ENCODE measurements at places on chromosomes 4 and X.

DNA sequence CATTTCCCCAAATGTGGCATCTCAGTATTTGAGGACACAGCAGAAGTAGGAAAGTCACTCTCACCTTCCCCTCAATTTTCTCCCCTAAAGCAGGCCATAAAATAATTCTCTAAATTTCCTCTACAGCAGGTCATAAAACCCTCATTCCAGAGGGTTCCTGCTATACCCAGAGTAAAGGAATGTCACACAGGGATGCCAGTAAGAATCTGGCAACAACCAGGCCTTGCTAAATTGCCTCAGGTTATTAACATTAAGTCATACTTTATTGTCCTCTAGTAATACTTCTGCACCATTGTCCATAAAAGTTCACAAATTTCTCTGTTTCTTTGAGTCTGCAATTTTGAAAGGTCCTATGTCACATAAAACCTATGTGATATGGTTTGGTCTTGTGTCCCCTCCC lies 685.7 kb upstream of the SLIT2 start:
- no peak for DNase-seq

DNA sequence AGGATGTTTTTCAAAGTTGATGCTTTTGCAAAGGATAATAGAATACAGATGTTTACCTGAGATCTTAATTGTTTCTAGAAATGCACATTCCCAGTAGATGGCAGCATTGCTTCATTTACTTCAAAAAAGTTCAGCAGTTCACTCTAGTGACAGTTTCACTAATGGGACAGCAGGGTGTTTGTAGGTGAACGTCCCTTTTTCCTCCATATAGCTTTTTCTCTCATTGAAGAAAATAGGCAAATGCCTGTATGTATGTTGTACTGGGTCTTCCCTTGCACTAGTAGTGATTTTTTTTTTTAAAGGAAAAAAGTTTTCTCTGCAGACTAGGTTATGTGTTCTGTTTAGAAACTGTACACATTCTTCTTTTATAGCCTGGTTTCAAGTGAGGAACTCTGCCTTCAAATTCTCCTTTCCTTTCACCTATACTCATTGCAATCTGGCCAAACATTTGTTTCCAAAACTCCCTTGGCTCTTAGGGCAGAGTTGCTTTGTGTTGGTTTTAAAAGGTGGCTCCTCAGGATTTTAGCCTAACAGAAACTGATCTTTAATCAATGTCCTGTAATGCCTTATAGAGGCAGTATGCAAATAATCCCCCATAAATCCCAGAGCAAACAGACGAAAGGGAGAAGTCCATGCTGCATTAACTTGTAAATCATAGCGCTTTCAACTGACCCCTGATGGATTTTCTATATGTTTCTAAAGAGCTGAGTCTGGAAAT lies 86.3 kb downstream of the EGF start:
- no peak for DNase-seq

GRCh38 chrX:63581398-63581797 lies 203.6 kb downstream of the ARHGEF9 start:
- DNase-seq = no peak

- no peak for DNase-seq
Observed at GRCh38 chr4:5930456-5930855, 37.6 kb upstream of the CRMP1 start.

- DNase-seq = no peak
Observed at GRCh38 chr4:156516698-156517097, 454.9 kb downstream of the PDGFC start.

- DNase-seq = no peak
Observed at GRCh38 chr4:14783011-14783877, 219.0 kb upstream of the CPEB2 start.

- DNase-seq = no peak
Observed at GRCh38 chr4:56828784-56829535, 7.5 kb upstream of the SPINK2 start.

DNA sequence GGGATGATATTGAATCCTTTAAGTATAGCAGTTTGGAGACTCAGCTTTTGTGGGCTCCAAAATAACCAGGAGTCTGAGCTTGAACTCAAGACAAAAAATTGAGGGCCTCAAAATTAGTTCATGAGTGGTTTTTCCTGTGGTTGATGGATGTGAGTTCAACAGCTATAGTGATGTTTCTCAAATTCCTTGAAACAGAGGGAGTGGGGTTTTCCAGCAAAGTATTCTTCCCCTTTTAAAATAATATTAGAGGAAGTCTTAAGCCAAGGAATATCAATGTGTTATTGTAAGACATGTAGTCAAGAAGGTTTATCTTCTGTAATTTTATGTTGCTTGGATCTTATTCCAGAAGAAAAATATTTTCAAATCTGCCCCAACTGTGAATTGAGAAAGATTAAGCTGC lies 10.6 kb downstream of the OTC start:
- DNase-seq = no peak

Measured in stimulated activated CD8-positive, alpha-beta memory T cell treated with anti-CD3 and anti-CD28 coated beads, Interleukin-7, amount 100 ng/mL, for 1 hour (primary cell).